Ureter (tissue), 1 donor: ENCODE measurements at places on chromosomes 1 and 21. TPM values are rescaled to one million over a fixed set of nuclear protein-coding genes. Genes with fewer than 3 reads are reported as not detected.
A peak's percentile ranks its signal among the peaks of the same experiment; 100 is the strongest.

DNA sequence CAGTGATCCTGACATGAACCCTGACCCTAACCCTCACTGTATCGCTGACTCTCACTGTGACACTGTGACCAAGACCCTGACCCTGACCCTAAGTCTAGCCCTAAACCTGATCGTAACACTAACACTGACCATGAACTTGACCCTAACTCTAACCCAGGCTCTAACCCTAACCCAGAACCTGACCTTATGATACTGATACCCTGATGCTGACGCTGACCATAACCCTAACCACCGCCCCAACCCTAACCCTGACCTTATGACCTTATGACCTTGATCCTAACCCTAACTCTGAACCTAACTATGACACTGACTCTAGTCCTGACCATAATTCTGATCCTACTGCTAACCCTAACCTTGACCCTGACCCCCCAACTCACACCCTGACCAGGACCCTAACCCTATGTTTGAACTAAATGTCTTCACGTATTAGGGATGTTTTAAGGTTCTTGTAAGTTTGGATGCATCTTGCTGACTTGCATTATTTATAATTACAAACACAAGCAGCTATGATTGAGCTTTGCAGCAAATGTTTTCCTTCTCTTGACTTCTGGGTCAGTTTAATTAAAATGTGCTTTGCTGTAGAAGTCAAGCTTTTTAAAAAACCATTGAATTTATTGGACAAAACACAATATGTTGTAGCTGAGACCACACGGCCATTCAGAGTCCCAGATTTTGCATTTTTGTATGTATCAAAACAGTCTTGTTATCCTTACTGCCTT is 23.9 kb upstream of the PRSS38 start:
- no peak for DNase-seq

DNA sequence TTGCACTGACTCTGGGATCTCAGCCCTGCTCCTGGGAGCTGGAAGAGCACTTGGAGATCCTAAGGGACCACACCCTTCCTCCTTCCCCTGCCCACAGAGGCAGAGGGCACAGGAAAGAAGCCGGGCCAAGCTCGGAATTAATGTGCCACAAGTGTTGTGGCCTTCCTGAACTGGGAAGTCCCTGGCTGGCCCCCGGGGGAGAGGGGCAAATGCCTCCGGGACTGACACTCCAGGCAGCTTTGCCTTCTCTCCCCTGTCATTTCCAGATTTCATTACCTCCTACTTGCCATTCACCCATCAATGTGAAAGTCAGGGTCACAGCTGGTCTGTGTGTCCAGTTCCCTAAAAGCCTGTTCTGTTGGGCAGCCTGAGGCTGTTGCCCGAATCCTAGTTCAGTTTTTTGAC is 21.7 kb downstream of the SESN2 start:
- no peak for DNase-seq

DNA sequence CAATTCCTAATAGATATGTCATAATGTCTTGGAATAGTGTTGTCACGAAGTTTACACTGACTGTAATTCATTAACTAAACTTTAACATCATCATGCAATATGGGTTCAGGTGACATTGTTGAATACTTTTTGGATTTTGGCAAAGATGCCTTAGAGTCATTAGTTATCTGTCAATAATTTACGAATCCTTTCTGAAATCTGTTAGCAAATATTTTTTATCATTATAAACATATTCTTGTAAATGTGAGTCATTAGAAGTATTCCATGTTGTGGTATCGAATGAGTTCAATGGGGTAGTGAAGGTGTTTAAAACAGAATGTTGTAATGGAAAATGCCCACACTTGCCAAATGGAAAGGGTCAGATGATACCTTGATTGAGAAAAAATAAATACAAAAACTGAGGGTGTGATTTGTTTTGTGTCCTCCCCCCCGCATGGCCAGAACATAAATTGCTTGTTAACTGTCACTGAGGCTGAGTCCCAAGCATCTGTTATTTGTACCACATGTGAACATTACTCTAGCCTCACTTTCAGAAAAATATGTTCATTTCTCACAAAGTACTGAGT is 5.2 kb upstream of the NR5A2 start:
- DNase-seq: no peak

- DNase-seq: no peak
Observed at GRCh38 chr1:75733661-75734060, 9.2 kb downstream of the ACADM start.

The TPTE gene
- total RNA-seq: not detected

DNA sequence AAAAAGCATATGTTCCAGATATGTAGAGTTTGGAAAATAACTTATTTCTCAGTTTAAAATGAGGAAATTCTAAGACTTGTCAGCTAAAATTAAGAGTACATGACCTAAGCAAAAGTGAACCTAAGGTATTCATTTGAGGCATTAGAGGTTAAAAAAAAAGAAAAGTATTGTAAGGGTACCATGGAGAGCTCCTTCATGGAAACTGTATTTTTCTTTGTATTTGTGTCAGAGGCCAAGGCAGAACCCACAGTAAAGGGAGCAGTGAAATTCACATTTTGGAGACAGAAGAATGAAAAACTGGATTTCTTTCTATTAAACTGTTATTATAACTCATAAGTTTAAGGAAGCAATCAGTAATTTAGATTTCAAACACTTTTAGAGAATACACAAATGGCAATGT is 1494.8 kb downstream of the KCNT2 start:
- DNase-seq: no peak

DNA sequence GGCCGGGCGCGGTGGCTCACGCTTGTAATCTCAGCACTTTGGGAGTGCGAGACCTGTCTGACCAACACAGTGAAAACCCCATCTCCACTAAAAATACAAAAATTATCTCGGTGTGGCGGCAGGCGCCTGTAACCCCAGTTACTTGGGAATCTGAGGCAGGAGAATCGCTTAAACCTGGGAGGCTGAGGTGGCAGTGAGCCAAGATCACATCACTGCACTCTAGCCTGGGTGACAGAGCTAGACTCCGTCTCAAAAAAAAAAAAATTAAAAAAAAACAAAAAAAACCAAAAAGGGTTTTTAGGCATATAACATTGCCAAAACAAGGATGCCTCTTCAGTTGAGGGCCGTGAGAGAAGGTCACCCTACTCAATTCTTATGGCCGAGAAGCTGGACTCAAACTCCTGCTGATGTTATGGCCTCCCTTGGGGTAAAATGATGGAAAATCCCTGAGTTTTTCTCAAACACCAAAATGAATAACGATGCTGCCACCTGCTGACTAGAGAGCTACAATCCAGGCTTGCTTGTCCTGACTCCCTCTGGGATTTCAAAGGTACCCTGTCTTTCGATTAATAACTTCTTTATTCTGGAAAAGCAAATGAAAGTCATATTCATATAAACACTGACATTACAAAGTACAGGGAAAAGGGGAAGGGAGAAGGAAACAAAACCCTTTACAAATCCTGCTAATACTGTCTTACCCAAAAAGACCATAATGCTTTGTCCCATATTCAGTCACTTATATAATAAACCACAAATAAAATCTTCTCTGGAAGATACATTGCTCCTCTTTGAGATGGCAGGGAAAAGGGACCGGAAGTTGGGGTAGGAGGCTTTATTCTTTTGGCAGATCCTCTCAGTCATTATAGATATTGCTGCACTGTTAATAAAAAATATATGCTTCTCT is 10.7 kb downstream of the RAB42 start:
- DNase-seq: peak; percentile 65

The BSND gene
- total RNA-seq: not detected

The PTPN14 gene
- total RNA-seq: 88.5 TPM

GRCh38 chr1:92505015-92505692 is 18.4 kb upstream of the GFI1 start:
- DNase-seq: no peak

DNA sequence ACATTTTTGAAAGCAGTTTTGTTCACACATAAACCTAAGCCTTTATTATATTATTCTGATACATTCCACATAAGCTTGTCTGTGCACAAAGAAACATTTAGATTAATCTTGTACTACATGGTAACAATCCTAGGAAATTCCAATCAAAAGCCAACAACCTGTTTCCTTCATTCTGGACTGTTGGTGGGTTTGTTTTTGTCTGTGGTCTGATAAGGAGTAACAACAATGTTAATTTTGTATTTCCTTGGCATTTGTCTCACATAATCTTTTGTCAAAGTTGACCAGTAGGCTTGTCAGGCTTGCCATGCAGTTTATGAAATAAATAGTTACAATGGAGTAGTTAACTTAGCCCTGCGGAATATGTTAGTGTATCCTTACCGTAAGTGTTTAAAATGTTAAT is 183.3 kb downstream of the DHRS3 start:
- DNase-seq: no peak

- no peak for DNase-seq
Observed at GRCh38 chr1:33610391-33610790, 137.9 kb downstream of the ZSCAN20 start.

GRCh38 chr1:115225993-115226685 is 111.9 kb downstream of the NGF start:
- no peak for DNase-seq

GRCh38 chr1:74681001-74681400 is 7.4 kb upstream of the ERICH3 start:
- no peak for DNase-seq

GRCh38 chr21:15051644-15052458 is 12.9 kb downstream of the NRIP1 start:
- no peak for DNase-seq

The TFAP2E gene
- 1.2 TPM for total RNA-seq

DNA sequence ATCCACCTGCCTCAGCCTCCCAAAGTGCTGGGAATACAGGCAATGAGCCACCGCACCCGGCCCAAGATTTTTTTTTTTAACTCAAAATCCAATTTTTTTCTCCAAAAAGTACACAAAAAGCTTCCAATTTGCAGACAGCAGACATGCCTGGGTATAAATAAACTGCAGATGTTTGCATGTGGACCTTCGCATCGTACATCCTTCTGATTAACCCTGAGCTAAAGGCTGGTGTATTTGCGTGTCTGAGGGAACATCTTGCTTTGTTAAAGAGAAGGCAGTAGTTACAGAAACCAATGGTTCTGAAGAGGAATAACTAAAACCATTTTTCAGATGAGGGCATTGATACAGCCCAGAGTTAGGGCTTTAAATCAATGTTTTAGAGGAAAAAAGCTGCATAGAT is 12.7 kb downstream of the BCAR3 start:
- DNase-seq: no peak

GRCh38 chr1:88897070-88897730 is 5.8 kb upstream of the GTF2B start:
- no peak for DNase-seq

The IFI44L gene
- 9.0 TPM for total RNA-seq

DNA sequence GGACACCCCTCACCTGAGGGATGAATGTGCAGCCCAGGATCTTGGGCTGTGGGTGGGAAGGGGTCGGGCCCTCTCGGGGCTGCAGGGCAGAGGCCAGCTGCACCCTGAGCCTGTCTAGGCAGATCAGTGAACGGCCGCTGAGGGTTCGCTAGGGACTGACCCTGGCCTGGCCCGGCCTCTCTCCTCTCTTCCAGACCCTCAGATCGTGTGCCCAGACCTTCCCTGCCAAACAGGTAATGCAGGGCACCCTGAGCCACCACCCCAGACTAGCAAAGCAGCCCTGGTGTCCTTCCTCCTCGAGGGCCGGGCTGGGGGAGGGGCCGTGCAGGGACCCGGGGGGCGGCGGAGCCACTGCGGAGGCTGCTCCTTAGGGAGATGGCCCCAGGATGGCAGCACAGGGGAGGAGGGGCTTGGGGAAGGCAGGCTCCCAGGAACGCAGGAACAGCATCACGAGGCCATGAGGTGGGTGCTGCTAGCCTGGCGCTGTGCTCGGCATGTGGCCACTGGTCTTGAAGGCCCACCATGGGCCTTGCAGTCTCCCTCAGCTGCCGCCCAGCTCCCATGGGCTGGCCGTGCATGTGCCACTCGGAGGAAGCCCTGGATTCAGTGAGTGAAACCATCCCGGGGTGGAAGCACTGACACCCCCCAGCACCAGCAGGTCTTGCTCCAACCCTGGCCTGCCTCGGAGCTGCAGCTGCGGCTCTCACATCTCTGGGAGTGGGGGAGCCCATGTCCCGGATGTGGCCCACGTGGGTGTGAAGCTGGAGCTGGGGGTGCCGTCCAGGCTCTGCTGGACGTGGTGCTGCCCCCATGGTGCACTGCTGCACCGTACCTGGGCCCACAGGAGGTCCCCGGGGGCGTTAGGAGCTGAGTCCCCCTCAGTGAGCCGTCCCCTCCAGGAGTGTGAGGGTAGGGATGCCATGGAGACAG is 28.7 kb downstream of the COL6A2 start:
- no peak for DNase-seq

The OR2T29 gene
- total RNA-seq: not detected

DNA sequence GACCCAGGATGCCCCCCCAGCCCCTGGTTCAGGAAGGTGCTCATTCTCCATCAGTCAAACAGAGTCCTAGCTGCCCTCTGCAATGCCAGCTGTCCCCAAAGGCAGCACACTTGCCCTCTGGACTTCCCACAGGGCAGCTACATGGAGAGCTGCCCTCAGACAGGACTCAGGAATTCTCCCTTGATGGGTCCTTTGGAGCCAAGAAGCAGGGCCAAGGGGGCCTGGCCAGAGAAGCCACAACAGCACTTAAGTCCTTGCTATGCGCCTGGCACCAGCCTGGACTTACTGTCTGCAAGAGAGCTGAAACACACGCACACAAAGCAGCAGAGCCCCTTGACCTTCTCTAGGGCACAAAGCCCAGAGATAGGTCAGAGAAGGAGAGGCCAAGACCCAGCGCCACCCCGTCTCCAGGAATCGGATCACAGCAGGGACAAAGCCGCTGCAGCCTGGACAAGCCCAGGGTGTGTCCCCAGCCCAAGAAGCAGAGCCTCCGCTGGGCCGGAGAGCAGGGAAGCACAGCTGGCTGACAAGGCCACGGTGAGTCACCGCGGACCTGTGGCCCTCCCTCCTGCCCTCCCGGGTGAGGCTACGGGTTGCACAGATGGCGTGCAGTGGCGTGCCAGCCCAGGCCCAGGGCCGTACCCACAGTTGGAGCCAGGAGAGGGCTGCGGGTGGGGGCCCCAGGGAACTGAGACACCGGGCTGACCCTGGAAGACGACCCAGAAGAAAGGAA is 1.7 kb downstream of the WNT9A start:
- DNase-seq: peak; percentile 86

The HSD3B1 gene
- 0.75 TPM for total RNA-seq

- peak; percentile 44 for DNase-seq
Observed at GRCh38 chr1:47650205-47650604, 212.4 kb downstream of the FOXD2 start.

The SLC9C2 gene
- not detected for total RNA-seq

The LYPD8 gene
- not detected for total RNA-seq

The ST6GALNAC5 gene
- total RNA-seq: 1.1 TPM

The PKNOX1 gene
- 34.5 TPM for total RNA-seq

GRCh38 chr1:175167861-175168260 is 24.7 kb downstream of the KIAA0040 start:
- no peak for DNase-seq

DNA sequence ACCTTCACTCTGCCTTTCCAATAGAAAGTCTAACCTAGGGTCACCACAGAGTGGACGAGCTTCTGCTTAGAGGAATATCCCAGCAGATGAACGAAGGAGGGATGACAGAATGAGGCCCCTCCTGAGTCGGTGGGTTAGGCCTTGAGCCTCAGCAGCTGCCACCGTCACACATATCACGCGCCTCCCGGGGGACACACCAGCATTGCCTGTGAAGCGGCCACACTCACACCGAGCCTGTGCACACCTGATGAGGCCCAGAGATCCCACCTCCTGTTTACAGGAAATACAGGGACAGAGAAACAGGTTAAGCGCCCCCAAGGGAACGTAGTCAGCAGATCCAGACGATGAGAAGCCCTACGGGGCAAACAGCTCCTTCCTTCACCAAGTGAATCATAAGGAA is 25.1 kb upstream of the LRRC47 start:
- no peak for DNase-seq
